T-cell (primary cell): ENCODE measurements at places on chromosomes 3 and 15. TPM values are rescaled to one million over a fixed set of nuclear protein-coding genes. Genes with fewer than 3 reads are reported as not detected.

GRCh38 chr3:170324962-170325361 lies 32.6 kb upstream of the SKIL start:
- H3K4me3 ChIP-seq: no peak overlapping the region
- H3K36me3 ChIP-seq: no peaks in the 10 kb centered on the region
- no peaks in the 10 kb centered on the region for H3K4me1 ChIP-seq
- no peaks in the 10 kb centered on the region for H3K27me3 ChIP-seq
- DNase-seq: no peak
- no peak overlapping the region for H3K27ac ChIP-seq

DNA sequence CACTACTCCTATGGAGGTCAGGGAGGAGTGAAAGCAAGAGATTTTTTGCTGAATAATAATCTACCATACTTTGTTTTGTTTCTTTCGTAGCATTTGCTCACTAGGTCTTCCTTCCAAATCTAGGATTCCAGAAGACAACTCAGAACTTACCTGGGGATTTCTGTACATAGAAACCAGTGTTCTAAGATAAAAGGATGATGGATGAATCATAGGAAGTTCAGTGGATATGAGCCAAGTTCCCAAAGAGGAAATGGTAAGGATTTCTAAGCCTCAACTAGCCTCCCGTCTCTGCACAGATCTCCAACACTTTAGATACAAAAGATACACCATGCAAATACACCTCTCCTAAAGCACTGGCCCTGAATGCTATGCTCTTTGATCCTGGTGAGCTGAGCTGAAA lies 283.9 kb downstream of the TAFA4 start:
- no peaks in the 10 kb centered on the region for H3K4me1 ChIP-seq
- DNase-seq: no peak
- H3K4me3 ChIP-seq: no peak overlapping the region
- no peaks in the 10 kb centered on the region for H3K36me3 ChIP-seq

- no peaks in the 10 kb centered on the region for H3K36me3 ChIP-seq
- H3K27me3 ChIP-seq: no peaks in the 10 kb centered on the region
- no peak overlapping the region for H3K27ac ChIP-seq
- no peak for DNase-seq
- H3K4me3 ChIP-seq: no peak overlapping the region
These were observed 106.1 kb downstream of the MEGF11 start for GRCh38 chr15:66147440-66147839.

- H3K36me3 ChIP-seq: peaks cover 19% of the 10 kb centered on the region
- H3K4me1 ChIP-seq: no peaks in the 10 kb centered on the region
- H3K4me3 ChIP-seq: no peak overlapping the region
- no peak overlapping the region for H3K27ac ChIP-seq
- no peak for DNase-seq
- H3K27me3 ChIP-seq: no peaks in the 10 kb centered on the region
These were observed 6.9 kb upstream of the FANCD2 start for GRCh38 chr3:10019326-10019725.

NR2E3 gene
- not detected for total RNA-seq
